ENCODE measurements at places on chromosomes 13 and 19.

GRCh38 chr19:42386974-42387707, 3.0 kb downstream of the CNFN start:
- peak; percentile 61 for DNase-seq

DNA sequence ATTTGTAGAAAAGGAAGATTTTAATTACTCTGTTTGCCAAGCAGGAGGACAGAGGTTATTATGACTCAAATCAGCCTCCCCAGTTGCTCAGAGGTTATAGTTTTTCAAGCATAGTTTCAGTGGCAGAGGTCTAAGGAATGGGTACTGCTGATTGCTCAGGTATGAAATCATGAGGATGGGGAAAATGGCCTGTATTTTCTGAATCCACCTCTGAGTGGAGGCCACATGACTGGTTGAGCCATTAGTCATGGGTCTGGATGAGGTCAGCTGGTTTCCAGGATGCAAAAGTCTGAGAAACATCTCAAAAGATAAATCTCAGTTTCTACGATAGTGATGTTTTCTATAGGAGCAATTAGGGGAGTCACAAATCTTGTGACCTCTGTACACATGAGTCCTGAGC, 62.8 kb upstream of the CEACAM8 start:
- DNase-seq = no peak

DNA sequence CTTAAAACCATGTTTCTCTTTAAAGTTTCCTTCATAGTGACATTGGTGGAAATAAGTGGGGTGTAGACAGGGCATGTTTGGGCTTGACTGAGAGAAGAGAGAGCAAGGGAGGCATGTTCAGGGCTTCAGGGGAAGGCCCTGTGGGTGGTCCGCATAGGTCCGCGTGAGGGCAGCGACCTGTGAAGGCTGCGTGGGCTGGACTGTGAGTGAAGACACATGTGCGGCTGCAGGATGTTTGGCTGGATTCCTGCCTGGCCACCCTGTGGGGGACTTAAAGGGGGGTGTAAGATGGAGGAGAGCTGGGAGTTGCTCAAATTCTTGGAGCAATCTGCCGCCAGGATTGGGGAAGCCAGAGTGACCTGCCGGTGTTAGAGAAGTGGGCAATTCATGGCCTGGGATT, 23.8 kb upstream of the KLF12 start:
- no peak for DNase-seq

GRCh38 chr19:58380037-58380661, 681 bp downstream of the ZNF837 start:
- DNase-seq = no peak

DNA sequence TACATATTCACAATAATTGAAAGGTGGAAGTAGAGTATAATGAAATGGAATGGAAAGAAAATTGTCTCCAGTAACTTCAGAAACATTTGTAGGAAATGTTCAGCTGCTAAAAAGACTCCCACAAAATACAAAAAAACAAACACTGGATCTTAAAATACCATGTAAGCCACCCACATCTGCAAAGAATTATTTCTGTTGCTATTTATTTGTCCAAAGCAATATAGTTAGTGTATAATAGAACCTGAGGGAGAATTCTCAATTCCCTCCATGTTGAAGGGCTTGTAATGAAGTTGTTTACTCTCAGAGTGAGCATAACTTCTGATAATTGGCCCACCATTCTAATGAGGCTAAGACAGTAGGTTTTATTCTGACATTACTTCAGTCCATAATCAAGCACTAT, 37.4 kb upstream of the KLF12 start:
- DNase-seq = no peak

- no peak for DNase-seq
Measured at GRCh38 chr13:108225440-108225839, 7.2 kb downstream of the ABHD13 start.

DNA sequence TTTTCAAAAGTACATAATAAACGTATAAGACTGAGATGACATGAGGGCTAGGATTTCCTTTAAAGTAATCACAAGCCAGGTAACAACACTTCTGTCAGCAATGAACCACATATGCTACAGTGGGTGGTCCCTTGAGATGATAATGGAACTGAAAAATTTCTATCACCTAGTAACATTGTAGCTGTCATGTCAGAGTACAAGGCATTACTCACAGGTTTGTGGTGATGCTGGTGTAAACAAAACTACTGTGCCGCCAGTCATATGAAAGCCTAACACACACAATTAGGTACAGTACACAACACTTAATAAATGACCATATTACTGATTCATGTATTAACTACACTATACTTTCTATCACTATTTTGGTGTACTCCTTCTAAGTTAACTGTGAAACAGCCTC, 36.8 kb downstream of the MIPEP start:
- DNase-seq = no peak

GRCh38 chr13:90171649-90172048, 1175.8 kb upstream of the MIR17HG start:
- no peak for DNase-seq

- peak; percentile 72 for DNase-seq
Measured at GRCh38 chr19:42606660-42607351, 12.1 kb upstream of the CEACAM8 start.

GRCh38 chr19:8571006-8571411, 6.2 kb downstream of the MYO1F start:
- DNase-seq = no peak

- no peak for DNase-seq
Measured at GRCh38 chr19:48918071-48918470, 15.4 kb upstream of the DHDH start.

DNA sequence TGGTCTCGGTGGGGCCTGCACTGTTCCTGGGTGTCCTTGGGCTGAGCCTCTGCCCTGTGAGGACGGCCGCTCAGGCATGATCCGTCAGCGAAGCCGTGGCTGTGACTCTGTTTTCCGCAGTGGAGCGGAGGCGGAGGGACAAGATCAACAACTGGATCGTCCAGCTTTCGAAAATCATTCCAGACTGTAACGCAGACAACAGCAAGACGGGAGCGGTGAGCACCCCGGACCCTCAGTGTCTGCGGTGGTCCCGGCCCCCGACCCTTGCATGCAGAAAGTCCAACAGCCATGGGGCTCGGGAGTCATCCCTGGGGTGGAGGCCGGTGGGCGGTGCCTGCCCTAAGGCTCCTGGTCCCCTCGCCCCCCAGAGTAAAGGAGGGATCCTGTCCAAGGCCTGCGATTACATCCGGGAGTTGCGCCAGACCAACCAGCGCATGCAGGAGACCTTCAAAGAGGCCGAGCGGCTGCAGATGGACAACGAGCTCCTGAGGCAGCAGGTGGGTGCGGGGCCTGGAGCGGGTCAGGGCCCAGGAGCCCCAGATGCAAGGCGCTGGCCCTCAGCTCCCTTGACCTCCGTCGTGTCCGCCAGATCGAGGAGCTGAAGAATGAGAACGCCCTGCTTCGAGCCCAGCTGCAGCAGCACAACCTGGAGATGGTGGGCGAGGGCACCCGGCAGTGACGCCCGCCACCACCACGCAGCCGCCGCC, 3.6 kb upstream of the HAMP start:
- no peak for DNase-seq

DNA sequence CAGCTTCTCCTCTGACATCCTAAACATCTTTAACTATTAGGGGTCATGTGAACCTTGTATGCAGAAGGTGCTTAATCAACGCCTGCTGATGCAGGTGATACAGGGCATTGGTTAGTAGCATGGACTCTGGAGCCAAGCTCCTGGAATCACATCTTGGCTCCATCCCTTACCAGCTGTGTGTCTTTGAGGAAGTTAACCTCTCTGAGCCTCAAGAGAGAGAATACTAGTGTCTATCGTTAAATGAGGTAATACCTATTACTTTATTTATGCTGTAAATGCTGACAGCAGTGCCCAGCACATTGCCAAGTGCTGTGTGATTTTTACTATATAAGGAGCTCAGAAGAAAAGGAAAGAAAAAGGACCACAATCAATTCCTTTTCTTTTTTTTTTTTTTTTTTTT, 11.2 kb upstream of the SELENOW start:
- DNase-seq = no peak

DNA sequence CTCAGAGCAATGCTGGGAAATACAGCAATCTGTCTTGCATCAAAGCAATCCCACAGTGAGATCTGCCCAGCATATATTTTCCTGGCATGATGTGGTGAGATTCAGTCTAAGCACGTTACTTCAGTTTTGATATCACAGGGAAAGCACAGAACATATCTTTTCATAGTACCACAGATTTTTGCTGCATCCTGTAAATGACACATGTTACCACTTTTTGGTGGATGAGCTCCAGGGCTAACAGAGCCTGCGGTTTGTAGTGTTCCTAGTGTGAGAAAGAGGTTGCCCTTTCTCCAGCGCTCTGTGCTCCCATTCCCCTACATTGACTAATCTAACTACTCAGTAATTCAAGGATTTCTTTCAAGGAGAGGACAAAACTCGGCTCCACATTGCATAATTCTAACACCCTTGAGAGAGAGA, 409.0 kb downstream of the GPC6 start:
- DNase-seq = no peak

GRCh38 chr19:17519967-17520366, 8.5 kb downstream of the PGLS start:
- DNase-seq = no peak

DNA sequence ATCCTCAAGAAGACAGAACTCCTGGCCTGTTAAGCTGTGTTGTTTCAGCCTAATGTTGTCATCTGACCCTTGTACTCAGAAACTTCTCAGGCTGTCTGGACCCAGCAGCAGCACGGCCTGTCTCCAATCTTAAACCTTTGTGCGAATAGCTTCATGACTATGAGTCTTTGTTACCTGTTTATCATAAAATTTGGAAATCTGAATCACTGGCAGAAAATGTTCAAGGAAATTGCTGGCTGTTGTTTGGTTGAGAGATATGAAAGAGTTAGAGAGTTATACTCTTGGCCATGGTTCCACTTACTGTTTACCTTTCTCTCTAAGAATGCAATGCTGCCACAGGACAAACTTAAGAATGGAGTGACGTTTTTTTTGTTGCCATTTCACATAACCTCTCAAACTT, 59.6 kb downstream of the EFNB2 start:
- no peak for DNase-seq

DNA sequence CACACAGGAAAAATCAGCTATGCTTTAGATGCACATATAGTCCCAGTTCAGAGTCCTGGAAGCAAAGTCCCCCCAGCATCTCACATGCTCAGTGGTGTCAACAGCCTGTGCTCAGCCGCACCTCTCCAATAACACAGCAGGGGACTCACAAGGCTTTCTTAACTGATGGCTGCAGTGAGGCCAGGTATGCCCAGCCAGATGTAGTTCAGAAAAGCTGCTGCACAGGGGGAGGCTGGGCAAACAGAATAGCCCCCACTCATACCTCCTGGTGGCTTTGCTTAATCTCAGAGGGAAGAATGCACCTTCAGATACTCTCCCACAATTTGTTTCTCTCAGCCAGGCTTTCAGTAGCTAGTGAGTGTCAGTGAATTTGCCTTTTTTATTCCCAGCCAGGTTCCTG, 33.4 kb downstream of the FAM124A start:
- DNase-seq = no peak

DNA sequence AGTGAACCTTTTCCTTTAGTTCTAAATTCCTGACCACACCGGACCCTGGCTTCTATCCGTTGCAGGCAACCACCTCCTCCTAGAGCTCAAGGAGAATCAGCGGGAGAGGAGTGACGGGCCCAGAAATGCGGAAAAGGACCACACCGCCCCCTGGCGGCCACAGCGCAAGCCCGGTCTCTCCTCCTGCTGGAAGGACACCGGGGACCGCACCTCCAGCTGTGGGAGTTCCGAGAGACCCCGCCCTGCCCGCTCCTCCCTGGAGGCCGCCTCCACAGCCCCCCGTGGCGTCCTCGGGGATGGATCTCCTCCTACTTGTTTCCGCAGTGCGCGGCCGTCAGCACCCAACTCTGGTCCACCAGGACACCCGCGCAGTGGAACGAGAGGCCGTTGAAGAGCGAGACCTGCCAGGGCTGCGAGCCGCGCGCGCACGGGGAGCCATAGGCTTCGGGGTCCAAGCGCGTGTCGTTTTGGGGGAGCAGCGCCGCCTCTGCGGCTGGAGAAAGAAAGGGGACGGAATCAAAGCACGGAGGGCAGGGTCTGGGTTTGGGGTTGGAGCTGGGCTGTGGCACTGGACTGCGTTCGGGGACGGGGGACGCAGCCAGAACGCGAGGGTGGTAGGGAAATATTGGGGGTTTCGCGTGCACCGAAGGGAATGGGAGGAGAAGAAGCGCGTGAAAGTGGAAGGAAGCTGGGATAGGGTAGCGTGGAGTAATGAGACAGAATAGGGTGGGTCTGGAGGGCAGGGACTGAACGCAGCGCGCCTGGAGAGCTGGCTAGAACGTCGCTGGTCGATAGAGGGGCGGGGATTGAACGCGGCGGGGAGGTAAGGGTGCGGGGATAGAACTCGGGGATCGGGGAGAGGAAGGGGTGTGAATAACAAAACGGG, 2.5 kb downstream of the KLK10 start:
- peak; percentile 85 for DNase-seq

- no peak for DNase-seq
Measured at GRCh38 chr13:32081591-32081990, 50.0 kb downstream of the FRY start.

DNA sequence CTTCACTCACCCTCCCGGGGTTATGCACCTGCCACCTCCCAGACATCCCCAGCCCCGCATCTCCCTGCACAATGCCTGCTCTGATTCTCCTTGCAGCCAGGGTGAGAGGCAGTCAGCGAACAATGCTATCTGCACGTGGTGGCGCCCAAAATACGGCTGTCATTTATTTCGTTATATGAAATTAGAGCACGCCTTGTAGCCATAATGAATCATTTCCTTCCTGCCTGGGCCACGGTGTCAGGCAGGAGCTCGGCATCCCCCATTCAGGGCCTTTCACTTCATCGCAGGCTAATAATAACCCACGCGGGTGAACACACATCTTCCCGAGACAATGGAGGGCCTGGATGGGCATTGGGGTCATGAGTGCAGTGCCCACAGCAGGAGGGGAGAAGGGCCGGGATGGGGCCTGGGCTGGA, 143.8 kb upstream of the ZNF507 start:
- peak; percentile 66 for DNase-seq

DNA sequence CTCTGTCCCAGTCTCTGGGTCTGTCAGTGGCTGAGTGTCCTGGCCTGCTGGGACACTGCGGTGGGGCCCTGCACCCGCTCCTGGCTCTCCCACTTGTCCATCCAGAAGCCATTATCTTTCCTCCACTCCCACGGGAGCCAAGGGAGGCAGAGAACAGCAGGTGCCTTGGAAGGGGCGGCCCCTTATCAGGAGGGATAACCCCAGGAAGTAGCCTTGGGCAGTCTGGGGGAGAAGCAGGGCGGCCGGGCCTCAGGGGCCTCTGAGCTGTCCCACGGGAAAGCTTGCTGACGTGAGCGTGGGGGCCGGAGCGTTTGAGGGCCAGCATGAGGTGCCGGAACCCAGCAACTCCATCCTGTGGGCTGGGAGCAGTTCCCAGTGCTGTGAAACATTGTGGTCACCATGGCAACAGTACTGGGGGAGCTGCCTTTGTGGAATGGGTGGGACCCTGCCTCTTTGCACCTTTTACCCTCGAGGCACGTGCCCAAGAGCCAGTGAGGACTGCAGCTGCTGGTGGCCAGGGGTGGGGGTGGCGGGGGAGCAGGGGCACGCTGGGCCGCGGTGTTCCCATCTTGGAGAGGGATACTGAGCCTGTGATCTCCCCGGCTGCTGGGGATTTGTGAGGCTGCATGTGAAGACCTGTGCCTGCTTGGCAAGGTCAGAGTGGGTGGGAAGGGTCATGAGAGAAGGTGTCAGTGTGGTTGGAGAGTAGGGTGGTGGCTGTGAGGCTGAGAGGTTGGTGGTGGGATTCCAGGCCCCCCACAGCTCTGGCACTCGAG, 20.9 kb downstream of the KLHL26 start:
- DNase-seq = peak; percentile 40
